K562 (cell line): ENCODE measurements at places on chromosomes 12 and 14.
A peak's percentile ranks its signal among the peaks of the same experiment; 100 is the strongest.

GRCh38 chr14:71398450-71398849, 491.2 kb downstream of the PCNX1 start:
- DNase-seq, result no peak

DNA sequence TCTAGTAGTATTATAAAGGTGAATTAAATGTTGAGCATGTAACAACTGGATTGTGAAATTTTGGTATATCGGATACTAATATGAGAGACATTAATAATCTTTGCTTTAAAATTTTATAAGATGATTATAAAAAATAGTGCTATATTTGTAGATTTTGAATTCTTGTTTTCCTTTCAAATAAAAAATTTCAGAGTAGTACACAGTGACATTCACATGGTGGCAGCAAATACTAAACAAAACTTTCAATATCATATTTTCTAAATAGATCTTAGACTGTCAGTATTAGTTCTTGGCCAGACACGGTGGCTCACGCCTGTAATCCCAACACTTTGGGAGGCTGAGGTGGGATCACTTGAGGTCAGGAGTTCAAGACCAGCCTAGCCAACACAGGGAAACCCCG, 166.0 kb downstream of the NAV3 start:
- no peak for DNase-seq

- peak; percentile 31 for DNase-seq
These were observed 2.7 kb downstream of the BHLHE41 start for GRCh38 chr12:26122061-26122680.

DNA sequence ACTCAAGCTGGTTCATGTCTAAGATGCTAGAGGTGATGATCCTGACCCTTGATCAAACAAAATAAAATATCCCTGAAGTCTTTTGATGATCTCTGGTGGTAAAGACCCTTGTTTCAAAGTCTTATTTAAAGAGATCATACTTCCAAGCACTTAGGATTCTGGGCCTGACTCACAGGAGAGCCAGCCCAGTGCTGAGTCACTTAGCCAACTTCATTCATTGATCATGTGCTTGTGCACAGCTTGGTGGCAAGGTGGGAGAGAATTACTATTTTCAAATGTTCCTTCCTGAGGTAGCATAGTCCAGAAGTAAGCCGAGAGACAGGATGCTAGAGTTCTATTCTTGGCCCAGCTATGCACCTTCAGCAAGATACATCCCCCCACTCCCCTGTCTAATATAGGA, 40.6 kb downstream of the SCN8A start:
- no peak for DNase-seq

DNA sequence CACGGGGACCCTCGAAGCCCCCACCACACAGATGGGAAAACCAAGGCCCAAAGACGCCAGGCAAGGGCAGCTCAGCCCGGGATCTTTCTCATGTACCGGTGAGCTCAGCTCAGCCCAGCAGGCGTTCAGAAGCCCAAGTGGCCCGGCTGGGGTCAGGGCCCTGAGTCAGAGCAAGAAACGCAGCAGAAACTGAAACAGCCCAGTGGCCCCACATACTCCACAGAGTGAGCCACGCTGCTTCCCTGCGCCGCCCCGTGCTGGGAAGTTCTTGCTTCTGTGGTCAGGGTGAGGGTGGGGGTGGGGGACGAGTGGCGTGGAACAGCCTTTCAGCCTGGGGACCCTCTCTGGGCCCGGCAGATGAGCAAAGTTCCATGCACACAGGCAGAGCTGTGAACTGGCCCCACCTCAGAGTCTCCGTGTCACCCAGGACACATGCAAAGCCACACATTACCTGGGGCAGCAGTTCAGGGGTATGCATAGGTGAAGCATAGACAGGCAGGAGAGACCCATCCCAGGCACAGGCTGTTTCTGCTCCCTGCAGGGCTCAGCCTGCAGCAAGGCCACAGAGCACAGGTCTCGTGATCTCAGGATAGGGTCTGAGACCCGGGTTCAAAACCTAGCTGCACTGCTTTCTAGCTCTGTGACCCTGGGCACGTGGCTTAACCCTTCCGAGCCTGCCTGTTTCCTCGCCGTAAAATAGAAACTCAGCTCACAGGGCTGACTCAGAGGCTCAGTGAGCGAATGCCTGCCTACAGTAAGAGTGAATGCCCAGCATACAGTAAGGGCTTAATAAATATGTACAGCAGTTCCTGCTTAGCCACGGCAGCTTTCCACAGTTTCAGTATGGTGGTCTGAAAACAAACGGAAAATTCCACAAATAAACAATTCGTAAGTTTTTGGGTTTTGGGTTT, 21.6 kb downstream of the NCOR2 start:
- DNase-seq, result no peak

GRCh38 chr12:110355073-110355472, 48.4 kb downstream of the ANAPC7 start:
- DNase-seq, result peak; percentile 58

DNA sequence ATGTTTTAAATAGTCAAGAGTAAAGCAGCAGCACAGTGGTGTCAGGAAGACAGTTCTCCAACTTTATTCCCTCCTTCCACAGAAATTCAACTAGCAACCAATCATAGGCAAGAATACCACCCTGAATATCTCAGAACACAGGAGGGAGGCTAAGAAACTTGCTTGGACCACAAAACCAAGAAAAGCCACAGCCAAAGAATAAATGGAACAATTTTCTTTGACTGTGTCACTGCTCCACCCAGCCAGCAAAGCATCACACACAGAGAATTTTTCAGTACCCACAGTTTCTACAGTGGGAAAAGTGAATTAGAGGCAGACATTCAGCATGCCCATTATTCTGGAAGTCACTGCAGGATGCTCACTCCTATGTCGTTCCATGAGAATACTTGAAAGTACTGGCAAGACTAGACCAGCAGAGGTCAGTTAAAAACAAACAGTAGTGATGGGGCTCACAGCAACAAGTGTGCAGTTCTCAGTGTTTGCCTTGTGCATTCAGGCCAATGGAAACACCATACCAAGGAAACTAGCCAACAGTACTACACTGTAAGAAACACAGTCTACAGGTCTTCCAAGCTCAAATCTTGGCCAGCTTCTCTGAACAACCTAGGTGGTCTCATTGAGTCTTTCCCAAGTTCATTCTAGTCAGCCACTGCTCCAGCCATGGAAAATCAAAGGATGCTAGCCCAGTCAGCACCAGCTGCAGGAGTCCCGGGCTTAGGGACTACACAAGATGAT, 56.8 kb upstream of the FOXG1 start:
- no peak for DNase-seq

DNA sequence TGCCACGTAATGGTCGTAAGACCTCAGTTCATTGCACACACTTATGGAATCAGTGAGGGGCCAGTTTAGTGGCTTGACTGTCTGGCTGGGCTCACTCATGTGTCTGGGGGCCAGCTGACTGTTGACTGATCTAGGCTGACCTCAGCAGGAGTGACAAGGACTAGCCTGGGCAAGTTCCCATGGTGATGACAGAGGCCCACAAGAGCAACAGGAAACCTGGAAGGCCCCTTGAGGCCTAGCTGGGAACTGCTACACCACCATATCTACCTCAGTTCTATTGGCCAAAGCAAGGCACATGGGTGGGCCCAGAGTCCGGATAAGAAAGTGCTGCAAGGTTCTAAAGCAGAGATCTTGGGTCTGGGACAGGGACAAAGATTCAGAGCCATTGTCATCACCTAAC, 21.3 kb upstream of the RFLNA start:
- peak; percentile 85 for DNase-seq

- DNase-seq, result peak; percentile 20
These were observed 259.6 kb downstream of the AKAP6 start for GRCh38 chr14:32588448-32589320.

GRCh38 chr12:13233830-13234641, 37.5 kb downstream of the EMP1 start:
- peak; percentile 14 for DNase-seq

- no peak for DNase-seq
These were observed 218.8 kb downstream of the BTG1 start for GRCh38 chr12:91926848-91927247.

DNA sequence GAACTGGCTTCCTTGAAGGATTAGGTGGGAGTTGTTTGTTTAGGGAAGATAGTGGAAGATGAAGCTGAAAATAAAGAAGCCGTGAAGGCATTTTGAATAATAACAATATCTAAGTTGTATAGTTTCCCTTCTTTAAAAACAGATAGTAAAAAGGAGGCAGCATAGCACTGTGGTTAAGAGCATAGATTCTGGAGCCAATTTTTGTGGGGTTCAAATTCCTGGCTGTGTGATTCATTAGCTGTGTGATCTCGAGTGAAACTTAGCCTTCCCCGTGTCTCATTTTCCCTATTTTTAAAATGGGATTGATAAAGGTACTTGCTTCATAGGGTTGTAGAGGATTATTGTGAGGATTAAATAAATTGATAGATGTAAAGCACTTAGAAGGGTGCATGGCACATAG, 104.5 kb downstream of the MYRFL start:
- DNase-seq, result no peak

- DNase-seq, result no peak
These were observed 374.4 kb downstream of the BCAT1 start for GRCh38 chr12:24574538-24574937.

DNA sequence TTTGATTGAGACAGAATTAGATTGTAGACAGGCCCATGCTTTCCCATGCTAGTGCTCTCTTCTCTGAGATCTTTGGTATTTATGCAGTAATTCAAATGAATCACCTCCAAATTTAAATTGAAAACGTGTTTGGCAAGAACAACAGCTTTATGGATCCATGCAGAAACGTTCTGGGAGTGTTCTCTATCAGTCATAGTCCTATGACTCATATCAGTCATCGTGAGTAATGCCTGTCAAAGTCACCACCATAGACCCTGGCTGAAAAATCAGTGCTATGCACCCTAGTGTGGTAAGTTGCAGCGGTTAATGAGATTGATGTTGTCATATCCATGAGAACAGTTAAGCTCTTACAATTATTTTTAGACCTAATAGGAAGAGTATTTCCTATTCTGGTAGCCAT, 90.1 kb upstream of the FOXG1 start:
- DNase-seq, result no peak

GRCh38 chr14:57171363-57171762, 97.3 kb downstream of the EXOC5 start:
- no peak for DNase-seq

GRCh38 chr14:30779210-30779609, 95.1 kb upstream of the COCH start:
- no peak for DNase-seq

GRCh38 chr12:81167694-81168093, 89.8 kb downstream of the ACSS3 start:
- no peak for DNase-seq

- no peak for DNase-seq
These were observed 35.9 kb upstream of the KCNMB4 start for GRCh38 chr12:70330158-70330557.

GRCh38 chr12:71440763-71441748, 1.5 kb downstream of the LGR5 start:
- peak; percentile 25 for DNase-seq

GRCh38 chr12:51023625-51024382, 2.4 kb downstream of the SLC11A2 start:
- DNase-seq, result peak; percentile 55

- no peak for DNase-seq
These were observed 195.7 kb downstream of the AKAP6 start for GRCh38 chr14:32524609-32525375.

- DNase-seq, result no peak
These were observed 668 bp downstream of the RAPGEF3 start for GRCh38 chr12:47757840-47758583.

- no peak for DNase-seq
These were observed 11.0 kb upstream of the IRF2BPL start for GRCh38 chr14:77039285-77040058.

- DNase-seq, result no peak
These were observed 506 bp upstream of the TBX5 start for GRCh38 chr12:114406316-114406983.
